ENCODE measurements at places on chromosomes 3 and 15.
A peak's percentile ranks its signal among the peaks of the same experiment; 100 is the strongest.

GRCh38 chr15:98860281-98861041 lies 147.1 kb downstream of the PGPEP1L start:
- DNase-seq, result no peak

- DNase-seq, result peak; percentile 85
Observed at GRCh38 chr15:67836477-67836876, 3.4 kb downstream of the RNU6-1 start.

- no peak for DNase-seq
Observed at GRCh38 chr3:53885239-53885638, 3.3 kb upstream of the ACTR8 start.

DNA sequence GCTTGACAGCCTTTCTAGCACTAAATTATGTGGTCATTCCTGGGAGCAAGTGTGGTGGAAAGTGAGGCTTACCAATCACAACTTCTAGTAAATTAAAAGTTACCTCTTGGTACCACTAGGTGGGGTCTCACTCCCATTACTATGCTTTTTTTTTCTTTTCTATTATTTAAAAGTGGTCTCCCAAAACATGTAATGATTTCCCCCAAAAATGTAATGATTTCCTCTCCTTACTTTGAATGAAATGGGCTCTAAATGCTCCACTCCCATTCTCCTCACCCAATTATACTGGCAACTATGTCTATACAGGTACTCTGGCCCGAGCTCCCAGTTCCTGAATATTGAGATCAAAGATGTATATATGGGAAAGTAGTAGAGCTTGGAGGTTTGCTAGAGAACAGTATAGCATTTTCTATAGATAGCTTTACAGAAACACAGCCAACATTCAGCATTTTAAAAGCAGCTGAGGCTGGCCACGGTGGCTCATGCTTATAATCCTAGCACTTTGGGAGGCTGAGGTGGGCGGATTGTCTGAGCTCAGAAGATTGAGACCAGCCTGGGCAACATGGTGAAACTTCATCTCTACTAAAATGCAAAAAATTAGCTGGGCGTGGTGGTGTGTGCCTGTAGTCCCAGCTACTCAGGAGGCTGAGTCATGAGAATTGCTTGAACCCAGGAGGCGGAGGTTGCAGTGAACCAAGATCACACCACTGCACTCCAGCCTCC lies 70.9 kb downstream of the DCUN1D1 start:
- DNase-seq, result peak; percentile 4

- DNase-seq, result no peak
Observed at GRCh38 chr15:70801109-70801508, 37.8 kb upstream of the UACA start.

GRCh38 chr3:145133281-145133680 lies 1027.7 kb downstream of the PLOD2 start:
- DNase-seq, result no peak

- DNase-seq, result no peak
Observed at GRCh38 chr3:164208048-164208447, 870.2 kb downstream of the SI start.

GRCh38 chr3:141379250-141379966 lies 11.1 kb downstream of the ZBTB38 start:
- DNase-seq, result no peak

DNA sequence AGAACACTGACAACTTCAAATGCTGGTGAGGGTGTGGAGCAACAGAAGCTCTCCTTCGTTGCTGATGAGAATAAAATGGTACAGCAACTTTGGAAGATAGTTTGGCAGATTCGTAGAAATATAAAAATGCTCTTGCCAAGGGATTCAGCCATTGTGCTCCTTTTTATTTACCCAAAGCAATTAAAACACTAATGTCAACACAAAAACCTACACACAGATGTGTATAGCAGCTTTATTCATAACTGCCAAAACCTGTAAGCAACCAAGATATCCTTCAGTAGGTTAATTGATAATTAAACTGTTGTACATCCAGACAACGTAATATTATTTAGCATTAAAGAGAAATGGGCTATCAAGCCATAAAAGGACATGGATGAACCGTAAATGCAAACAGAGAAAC lies 37.8 kb upstream of the LSAMP start:
- no peak for DNase-seq

- DNase-seq, result no peak
Observed at GRCh38 chr3:184543256-184543655, 18.3 kb upstream of the EPHB3 start.

GRCh38 chr3:135760581-135760980 lies 204.9 kb upstream of the PPP2R3A start:
- no peak for DNase-seq

DNA sequence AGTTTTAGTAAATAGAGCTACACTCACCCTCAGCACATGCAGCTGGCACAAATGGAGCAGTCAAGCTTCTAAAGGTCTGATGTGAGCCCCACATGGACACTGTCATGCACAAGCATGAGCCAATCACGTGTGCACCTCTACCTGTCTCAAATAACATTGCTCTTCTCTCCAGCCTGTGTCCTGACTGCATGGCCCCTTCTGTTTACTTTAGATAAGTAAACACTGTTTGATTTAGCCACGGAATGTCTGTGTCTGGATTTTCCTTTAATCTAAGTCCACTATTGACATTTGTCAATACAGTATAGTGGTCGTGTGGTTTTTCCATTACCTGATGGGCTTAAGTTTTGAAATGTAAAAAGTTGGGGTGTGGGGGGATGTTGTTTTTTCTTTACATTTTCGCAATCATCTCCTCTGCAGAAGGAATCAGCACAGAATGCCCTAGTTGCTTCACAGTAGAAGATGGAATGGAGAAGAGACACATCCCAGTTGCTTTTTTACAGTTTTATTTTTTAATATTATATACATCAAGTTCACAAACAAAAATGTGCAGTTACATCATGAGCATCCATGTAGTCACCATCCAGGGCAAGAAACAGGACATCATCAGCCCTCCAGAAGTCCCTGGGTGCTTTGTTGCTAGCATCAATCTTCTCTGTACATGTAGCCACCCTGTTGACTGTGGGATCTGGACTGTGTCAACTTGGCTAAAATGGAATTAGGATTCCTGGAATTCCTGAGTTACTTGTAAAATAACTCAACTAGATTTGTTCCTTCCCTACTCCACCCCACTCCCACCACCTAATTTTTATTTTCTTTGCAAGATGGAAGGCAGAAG lies 146.1 kb downstream of the UACA start:
- DNase-seq, result no peak

DNA sequence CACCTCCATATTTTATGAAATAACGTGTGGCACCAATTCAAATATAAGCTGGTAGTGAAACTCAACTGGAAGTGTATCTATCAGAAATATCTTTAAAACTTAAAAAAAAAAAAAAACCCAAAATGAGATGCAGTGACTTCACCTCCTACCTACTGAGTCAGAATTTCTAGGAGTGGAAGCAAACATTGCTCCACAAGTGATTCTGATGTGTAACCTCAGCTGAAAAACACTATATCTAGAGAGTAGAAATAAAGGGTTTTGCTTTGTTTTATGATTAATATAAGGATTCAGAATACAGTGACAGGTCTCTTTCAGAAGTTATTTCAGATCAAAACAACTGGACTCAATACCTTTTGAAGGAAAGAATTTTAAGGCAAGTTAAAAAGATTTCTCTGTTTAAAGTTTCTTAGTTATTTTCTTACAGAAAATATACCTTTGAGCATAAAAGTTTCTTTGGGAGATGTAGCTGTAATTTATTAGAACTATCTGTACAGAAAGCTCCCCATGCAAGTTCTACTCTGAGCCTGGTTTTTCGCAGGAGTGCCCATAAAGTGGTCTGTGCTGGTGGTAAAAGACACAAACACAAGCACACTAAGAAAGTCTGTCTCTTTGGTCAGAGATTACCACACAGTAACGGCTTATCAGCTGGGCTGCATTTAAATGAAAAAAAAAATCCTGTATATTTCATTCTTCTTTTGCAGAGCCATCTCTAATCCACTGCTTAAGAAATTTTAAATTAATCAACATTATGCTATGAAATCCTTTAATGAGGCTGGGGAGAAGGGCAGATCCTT lies 59.9 kb upstream of the PPIB start:
- DNase-seq, result no peak

- DNase-seq, result no peak
Observed at GRCh38 chr3:70882104-70882503, 569.7 kb upstream of the MDFIC2 start.

GRCh38 chr15:53116169-53116568 lies 326.0 kb upstream of the ONECUT1 start:
- no peak for DNase-seq

DNA sequence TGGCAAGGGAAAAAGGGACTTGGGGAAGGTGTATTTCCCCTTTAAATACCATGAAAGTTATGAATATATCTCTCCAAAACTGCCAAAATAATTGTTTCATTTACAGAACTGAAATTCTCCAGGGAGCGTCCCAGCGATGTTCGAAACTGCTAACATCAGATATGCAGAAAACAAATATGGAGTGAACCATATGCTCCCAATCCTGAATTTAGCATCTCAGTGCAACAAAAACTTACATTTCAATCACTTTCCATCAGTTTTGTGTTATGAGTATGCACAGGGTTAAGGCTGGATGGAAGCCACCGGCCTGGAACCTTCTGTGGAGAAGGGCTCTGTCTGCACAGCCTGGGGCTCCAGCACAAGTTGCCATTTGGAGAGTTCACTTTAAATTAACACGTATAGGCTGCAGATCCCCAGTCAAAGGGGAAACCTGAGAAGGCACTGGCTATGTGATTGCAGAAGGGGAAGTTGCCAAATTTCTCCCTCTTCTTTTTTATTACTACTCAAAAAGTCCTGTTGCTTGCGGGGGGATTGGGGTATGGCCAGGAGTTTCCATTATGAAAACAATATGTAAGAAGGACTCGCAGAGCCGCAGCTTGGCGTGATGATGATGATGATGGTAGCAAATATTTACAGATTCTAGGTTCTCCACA lies 56.9 kb upstream of the FOXP1 start:
- no peak for DNase-seq

GRCh38 chr3:12425850-12426579 lies 58.3 kb upstream of the TSEN2 start:
- no peak for DNase-seq

DNA sequence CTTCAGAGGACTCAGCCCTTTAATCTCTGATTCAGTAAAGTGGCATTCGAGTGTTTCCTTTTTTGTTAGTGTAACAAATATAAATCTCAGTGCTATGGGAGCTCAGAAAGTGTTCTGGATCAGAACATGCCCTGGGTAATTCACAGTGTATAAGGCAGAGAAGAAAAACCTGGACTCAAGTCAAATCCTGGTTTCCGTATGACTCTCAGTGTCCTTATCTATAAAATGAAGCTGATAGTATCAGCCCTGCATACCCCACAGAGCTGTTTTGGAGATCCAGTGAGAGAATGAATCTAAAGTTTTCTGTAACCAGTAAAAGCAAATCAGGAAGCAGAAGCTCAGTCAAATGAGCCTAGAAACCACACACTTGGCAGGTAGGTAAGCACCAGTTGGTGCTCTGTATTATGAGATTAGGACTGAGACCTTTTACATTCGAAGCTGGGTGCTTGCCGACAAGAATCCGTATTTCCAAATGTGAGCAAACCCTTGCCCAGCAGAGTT lies 67.2 kb downstream of the IL1RAP start:
- no peak for DNase-seq

- no peak for DNase-seq
Observed at GRCh38 chr3:43009547-43009946, 30.4 kb downstream of the GASK1A start.

DNA sequence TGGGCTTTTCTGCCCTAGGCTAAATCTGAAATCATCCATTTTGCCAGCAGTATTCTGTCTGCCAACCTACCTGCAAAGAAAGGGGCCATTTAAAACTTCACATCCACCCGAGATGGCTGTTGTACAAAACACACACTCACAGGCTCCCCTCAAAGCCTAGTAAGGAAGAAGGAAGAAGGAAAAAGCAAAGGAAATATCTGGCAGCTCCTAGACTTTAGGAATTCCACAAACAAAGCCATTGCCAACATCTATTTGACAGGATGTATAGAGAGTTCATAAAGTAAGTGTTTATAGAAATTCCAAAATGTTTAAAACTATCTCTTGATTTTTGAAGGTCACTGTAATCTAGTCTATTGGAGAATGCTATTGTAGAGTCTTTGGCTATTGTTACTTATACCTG lies 91.9 kb upstream of the THBS1 start:
- DNase-seq, result no peak

DNA sequence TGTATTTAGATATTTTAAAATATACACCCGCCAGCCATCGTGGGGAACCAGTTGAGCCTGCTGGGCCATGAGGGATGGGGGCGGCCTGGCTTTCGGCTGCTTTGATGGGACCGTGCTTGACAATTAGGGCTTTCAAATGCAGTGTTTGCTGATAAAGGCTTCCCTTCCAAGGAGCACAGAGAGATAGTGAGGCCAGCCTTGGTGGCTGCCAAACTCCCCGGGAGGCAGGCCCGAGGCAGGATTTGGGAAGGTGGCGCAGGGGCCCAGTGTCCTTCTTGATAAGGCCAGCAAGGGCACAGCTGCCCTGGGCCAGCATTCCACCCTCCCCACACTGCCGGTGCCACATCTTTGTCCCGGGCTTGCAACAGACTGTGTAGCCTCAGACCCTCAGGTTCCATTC lies 75.6 kb downstream of the LINGO1 start:
- no peak for DNase-seq

DNA sequence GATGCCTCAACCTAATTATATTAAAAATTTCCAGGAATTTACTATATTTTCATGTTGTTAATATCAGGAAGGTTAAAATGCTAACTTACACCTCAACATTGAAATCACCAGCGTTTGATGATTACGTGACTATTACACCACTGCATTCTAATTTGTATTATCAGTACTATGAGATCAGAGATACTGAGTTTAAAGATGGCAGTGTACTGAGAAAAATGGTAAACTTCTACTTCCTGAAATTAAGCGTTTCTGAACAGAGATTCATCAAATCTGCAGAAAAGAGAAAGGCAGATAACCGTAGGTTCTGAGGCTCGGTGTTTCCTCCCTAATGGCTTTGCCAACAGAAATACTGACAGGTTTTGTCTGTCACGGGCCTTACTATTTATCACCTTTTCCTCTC lies 69.9 kb downstream of the CRTC3 start:
- no peak for DNase-seq

- DNase-seq, result no peak
Observed at GRCh38 chr3:122628567-122628966, 51.1 kb downstream of the PARP15 start.

GRCh38 chr3:27715454-27715806 lies 6.7 kb downstream of the EOMES start:
- DNase-seq, result no peak

DNA sequence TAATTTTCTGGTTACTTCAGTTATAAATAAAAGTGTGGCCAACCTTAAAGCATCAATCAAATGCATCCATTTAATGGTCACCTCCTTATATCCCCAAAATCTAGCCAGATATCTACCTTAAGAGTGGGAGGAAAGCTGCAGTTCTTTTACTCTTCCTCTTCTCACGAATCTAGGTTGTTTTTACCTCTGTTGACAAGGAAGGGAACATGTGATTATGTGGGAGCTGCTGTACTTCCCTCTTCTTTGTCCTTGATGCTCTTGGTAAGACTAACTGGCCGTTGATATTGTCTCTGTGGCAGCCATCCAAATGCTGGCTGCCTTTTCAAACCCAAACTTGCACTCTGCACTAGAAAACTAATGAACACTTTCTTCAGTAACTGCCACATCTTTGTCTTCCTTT lies 275.3 kb upstream of the CADM2 start:
- DNase-seq, result peak; percentile 21

- no peak for DNase-seq
Observed at GRCh38 chr3:116179091-116179490, 266.2 kb downstream of the LSAMP start.

- no peak for DNase-seq
Observed at GRCh38 chr15:100426937-100427336, 85.2 kb upstream of the ADAMTS17 start.
